ENCODE measurements at places on chromosomes 6 and 20.

- no peak for DNase-seq
Measured at GRCh38 chr20:2312876-2313275, 17.1 kb downstream of the TGM3 start.

- DNase-seq = peak; percentile 17
Measured at GRCh38 chr6:144394210-144394609, 109.1 kb downstream of the UTRN start.

GRCh38 chr20:4470375-4470774 lies 251.3 kb upstream of the PRND start:
- no peak for DNase-seq

DNA sequence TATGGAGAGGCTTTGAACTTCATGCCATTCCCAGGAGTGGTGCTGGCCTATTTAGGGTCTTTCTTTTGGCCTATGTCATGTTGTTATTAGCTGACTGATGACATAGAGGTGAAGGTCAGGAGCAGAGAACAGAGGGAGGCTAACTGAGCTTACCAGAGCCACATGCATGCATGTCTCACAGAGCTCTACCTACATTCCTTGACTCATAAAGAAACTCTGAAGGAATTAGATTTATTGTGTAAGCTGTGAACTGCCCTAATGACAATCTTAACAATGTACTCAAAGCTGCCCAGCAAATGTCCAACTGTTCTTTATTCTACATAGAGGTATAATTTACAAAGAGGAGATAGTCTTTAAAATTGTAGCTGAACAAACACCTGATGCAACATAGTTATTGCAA lies 192.7 kb upstream of the CNR1 start:
- DNase-seq = no peak

- DNase-seq = no peak
Measured at GRCh38 chr20:55569084-55569483, 436.2 kb downstream of the CBLN4 start.

- no peak for DNase-seq
Measured at GRCh38 chr20:19770375-19770774, 12.3 kb downstream of the RIN2 start.

DNA sequence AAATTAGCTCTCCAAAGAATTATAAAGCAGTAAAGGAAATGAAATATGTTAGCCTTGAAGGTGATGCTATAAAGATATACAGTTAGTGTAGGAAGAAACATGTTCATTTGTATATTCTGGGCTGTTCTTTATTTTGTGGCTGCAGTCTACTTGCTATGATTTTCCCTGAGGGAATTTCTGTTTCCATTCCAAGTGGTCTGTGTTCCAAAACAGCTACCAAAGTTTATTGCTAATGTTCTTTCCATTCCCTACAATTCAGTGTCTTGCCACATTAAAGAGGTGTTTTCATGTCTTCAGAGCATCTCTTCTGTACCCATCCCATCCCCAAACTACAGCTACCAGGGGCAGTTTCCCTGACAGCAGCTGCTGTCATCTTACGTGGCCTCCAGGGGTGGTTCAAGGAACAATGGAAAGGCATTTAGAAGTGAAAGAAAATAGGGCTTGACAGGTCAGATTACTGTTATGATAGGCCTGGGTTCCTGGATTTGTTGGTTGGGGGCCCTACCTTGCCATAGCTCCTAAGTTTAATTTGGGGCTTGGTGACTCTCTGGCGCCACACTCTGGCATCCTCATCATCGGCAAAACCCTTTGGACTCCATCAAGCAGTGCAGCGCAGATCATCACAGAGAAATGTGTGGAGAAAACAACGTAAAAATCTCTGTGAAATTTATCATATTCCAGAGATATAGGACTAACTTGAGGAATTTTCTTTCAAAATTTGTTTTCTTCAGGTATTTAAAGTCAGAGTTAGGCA lies 33.8 kb upstream of the AIG1 start:
- peak; percentile 48 for DNase-seq

GRCh38 chr6:45576648-45577624 lies 199.2 kb upstream of the SUPT3H start:
- DNase-seq = no peak

- DNase-seq = no peak
Measured at GRCh38 chr20:63234693-63235398, 859 bp upstream of the BIRC7 start.

DNA sequence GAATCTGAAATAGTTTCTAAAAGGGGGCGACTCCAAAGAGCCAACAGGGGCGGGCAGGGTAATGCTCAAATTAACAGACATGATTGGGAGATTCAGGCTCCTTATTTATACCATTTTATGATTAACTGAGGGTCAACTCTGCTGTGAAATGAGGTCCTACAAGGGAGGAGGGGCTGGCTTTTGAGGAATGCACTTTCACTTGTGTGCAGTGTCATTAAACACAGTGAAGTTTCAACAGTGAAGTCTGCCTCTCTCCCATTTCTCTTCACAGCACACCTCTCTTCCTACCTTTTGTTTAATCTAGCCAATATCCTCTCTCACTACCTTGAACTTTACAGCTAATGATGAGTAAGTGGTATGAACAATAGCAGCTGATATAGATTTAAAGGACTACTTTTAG lies 557.3 kb upstream of the CITED2 start:
- DNase-seq = no peak

DNA sequence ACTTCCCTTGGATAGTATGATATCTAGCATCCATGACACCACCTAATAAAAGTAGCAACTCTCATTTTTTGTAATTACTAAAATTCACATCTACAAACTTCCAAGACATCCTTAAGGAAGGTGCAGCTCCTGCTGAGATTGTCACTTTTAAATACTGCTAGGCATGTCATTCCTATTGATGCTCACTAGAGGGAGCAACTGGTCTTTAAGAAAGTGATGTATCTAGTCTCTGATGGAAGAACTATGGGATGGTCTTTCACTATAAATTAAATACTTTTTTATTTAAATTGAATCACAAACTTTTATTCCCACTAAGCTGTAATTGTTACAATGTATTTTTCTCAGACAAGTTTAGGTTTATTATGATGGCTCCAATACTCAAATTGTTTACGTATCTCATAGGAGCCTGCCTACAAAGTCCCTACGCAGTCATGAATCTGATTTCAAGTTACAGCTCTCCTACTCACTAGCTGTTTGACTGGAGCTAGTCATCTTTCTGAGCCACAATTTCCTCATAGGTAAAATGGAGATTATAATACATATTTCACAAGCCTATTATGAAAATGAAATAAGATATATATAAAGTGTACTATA lies 8.1 kb upstream of the TSPYL1 start:
- peak; percentile 59 for DNase-seq

All from inflammatory macrophage treated with lipopolysaccharide for 4 hours (primary cell).